ENCODE measurements at places on chromosomes 7 and 10. TPM values are rescaled to one million over a fixed set of nuclear protein-coding genes. Genes with fewer than 3 reads are reported as not detected.
A peak's percentile ranks its signal among the peaks of the same experiment; 100 is the strongest.

The ZNF853 gene
- 0.20 TPM for total RNA-seq

GRCh38 chr10:122042836-122043235 lies 53.9 kb downstream of the TACC2 start:
- H3K4me1 ChIP-seq: no peaks in the 10 kb centered on the region
- no peaks in the 10 kb centered on the region for H3K36me3 ChIP-seq
- no peak overlapping the region for H3K4me3 ChIP-seq
- H3K27me3 ChIP-seq: no peaks in the 10 kb centered on the region
- no peak overlapping the region for H3K27ac ChIP-seq

DNA sequence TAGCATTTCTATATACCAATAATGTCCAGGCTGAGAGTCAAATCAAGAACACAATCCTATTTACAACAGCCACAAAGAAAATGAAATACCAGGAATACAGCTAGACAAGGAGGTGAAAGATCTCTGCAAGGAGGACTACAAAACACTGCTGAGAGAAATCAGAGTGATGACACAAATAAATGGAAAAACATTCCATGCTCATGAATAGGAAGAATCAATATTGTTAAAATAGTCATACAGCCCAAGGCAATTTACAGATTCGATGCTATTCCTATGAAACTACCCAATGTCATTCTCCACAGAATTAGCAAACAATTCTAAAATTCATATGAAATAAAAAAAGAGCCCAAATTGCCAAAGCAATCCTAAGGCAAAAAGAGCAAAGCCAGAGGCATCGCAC lies 116.8 kb upstream of the ZNF32 start:
- H3K36me3 ChIP-seq: no peaks in the 10 kb centered on the region
- H3K27ac ChIP-seq: no peak overlapping the region
- H3K27me3 ChIP-seq: no peaks in the 10 kb centered on the region
- DNase-seq: no peak

The TMEM130 gene
- total RNA-seq: not detected

- no peaks in the 10 kb centered on the region for H3K4me1 ChIP-seq
- DNase-seq: no peak
- no peak overlapping the region for H3K27ac ChIP-seq
- no peak overlapping the region for H3K4me3 ChIP-seq
- H3K36me3 ChIP-seq: no peaks in the 10 kb centered on the region
- H3K27me3 ChIP-seq: no peaks in the 10 kb centered on the region
Measured at GRCh38 chr7:27110186-27111031, 7.9 kb upstream of the HOXA2 start.

- no peaks in the 10 kb centered on the region for H3K27me3 ChIP-seq
- H3K4me3 ChIP-seq: no peak overlapping the region
- H3K27ac ChIP-seq: no peak overlapping the region
- DNase-seq: no peak
- H3K36me3 ChIP-seq: no peaks in the 10 kb centered on the region
Measured at GRCh38 chr10:6977398-6978186, 397.5 kb upstream of the PRKCQ start.

DNA sequence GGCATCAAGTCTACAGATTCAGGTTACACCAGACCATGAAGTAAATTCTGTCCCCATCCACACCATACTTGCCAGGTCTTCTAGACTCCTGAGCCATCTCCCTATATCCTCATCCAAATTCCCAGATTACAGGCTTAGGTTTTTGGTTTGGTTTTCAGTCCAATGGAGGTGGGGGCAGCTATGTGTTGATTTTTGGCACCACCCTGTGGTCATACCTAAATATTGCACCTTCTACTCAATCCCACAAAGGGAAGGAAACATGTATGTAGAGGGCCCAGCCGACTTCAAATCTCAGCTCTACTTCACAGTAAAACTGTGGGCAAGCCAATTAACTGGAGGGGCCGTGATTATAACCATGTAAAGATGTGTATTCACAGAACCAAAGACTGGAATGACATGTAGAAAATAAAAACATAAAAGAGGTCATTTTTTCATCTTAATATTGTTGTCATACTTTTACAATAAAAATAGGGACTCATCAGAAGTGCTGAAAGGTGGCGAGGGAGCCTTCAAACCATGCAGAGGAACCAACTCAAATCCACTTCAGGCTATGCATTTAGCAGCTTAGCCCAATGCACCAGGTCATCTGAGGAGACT lies 19.8 kb downstream of the ERCC6 start:
- no peak overlapping the region for H3K27ac ChIP-seq
- no peaks in the 10 kb centered on the region for H3K27me3 ChIP-seq
- no peak for DNase-seq

DNA sequence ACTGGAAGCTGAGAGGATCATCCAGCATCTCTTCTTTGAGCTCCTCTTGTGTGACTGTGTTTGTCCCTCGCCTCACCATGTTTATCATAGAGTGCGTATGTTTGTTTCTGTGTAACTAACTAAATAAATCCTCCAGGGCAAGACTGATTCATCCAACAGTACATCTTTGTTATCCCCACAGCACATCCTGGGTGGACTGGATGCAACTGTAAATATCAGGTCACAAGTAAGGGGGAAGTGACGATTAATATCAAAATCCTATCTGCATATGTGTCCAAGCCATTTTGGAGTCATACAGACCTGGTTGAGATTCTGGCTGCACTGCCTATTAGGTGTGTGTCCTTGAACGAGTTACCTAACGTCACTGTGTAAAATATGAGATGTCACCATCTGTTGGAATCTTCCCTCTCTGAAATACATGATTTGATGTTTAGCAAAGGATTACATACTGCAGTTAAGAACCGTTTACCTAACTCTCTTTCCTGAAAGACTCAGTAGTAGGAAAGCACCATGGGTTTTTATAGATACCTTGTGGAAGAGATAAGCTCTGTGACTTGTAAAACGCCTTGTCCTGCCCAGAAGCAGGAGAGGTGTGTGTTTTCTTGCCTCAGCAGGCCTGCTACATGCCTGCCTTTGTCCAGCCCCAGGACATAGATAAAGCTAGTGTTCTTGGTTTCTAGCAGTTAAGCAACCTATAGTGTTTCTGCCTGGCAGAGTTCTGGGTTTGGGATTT lies 25.8 kb downstream of the WBP1L start:
- DNase-seq: no peak
- H3K27ac ChIP-seq: peak overlapping the region; percentile 38
- no peaks in the 10 kb centered on the region for H3K36me3 ChIP-seq

- no peaks in the 10 kb centered on the region for H3K27me3 ChIP-seq
- no peaks in the 10 kb centered on the region for H3K36me3 ChIP-seq
- no peak for DNase-seq
Measured at GRCh38 chr7:153190986-153191385, 431.4 kb downstream of the ACTR3B start.

DNA sequence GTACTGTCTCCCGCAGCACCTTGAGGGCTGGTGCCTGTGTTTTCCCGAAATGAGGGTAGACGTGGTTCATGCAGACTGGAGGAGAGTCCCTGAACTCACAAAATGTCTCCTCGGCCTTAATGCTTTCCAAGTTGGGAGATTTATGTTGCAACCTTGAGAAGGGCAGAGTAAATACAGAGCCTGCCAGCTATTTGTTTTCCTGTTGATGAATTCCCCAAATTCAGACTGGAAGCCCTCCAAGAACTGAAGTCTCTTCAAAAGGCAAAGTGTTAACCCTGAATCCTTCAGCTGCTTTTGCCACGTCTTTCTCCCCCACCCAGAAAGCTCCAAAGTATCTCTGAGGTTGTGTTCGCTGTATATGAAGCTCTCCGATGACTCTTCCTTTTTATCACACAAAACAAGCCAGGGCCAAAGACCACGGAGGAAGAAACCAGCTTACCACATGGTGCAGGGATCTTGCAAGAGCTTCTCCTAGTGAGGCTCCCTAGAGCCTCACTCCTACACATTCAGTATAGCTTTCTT lies 254.7 kb upstream of the NFE2L3 start:
- H3K27me3 ChIP-seq: no peaks in the 10 kb centered on the region
- DNase-seq: no peak
- no peak overlapping the region for H3K27ac ChIP-seq
- H3K4me1 ChIP-seq: no peaks in the 10 kb centered on the region
- no peaks in the 10 kb centered on the region for H3K36me3 ChIP-seq
- H3K4me3 ChIP-seq: no peak overlapping the region

The MRLN gene
- total RNA-seq: not detected

GRCh38 chr7:5388905-5389433 lies 34.7 kb downstream of the TNRC18 start:
- peaks cover 45% of the 10 kb centered on the region for H3K36me3 ChIP-seq
- H3K27ac ChIP-seq: no peak overlapping the region
- no peak overlapping the region for H3K4me3 ChIP-seq
- H3K27me3 ChIP-seq: no peaks in the 10 kb centered on the region
- no peaks in the 10 kb centered on the region for H3K4me1 ChIP-seq

The DGKI gene
- 0.06 TPM for total RNA-seq

GRCh38 chr7:132436121-132436520 lies 140.1 kb downstream of the PLXNA4 start:
- H3K4me1 ChIP-seq: no peaks in the 10 kb centered on the region
- DNase-seq: no peak
- H3K4me3 ChIP-seq: no peak overlapping the region
- H3K27ac ChIP-seq: no peak overlapping the region
- no peaks in the 10 kb centered on the region for H3K27me3 ChIP-seq
- no peaks in the 10 kb centered on the region for H3K36me3 ChIP-seq

DNA sequence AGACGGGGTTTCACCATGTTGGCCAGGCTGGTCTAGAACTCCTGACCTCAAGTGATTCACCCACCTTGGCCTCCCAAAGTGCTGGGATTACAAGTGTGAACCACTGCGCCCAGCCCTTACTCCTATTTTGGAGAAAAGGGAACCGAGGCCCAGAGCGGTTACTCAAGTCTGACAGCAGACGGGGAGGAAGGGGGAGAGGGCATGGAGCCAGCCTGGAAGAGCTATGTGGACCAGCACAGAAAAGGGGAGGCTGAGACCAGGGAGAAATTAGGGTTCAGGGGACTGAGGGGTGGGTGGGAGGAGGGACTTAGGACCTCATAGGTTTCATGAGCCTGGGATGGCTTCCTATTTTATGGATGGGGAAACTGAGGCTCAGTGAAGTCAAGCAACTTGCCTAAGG lies 1.5 kb downstream of the SFRP5 start:
- DNase-seq: no peak
- no peak overlapping the region for H3K27ac ChIP-seq
- H3K27me3 ChIP-seq: no peaks in the 10 kb centered on the region
- H3K4me3 ChIP-seq: no peak overlapping the region
- H3K4me1 ChIP-seq: peaks cover 5% of the 10 kb centered on the region
- no peaks in the 10 kb centered on the region for H3K36me3 ChIP-seq

DNA sequence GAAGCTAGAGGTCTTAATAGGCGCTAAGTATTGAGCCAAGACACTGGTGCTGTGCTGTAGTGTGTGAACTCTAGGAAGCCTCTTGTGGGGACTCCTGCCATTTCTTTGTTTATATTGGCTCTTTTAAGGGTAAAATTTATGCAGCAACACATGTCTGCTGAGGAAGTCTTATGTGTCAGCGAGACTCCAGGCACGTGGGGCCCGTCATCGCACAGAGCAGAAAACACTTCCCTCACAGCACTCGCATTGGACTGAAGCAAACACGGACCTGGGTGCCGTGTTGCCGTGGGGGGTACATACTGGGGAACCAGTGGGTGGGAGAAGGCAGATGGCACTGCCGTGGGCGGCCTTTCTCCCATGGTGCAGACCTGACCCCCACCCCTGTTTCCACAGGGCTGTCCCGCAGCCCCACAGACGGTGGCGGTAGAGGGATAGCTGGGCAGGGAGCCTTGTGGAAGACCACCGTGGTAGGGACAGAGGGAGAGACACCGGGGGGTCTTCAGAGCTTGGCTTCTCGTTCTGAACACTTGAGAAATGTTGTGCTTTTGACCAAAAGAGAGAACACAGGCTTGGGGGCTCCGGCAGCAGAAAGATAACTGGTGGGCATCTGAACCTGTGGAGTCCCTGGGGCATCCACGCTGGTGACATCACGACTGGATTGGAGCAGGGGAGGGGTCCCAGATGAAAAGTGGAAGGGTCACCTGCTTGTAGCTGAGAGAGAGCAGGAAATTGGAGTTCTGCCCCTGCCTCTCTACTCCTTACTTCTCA lies 284.7 kb upstream of the SHH start:
- no peaks in the 10 kb centered on the region for H3K27me3 ChIP-seq
- H3K4me1 ChIP-seq: no peaks in the 10 kb centered on the region
- H3K27ac ChIP-seq: no peak overlapping the region

The ADCYAP1R1 gene
- total RNA-seq: 0.05 TPM

The GIMAP5 gene
- total RNA-seq: 9.8 TPM

DNA sequence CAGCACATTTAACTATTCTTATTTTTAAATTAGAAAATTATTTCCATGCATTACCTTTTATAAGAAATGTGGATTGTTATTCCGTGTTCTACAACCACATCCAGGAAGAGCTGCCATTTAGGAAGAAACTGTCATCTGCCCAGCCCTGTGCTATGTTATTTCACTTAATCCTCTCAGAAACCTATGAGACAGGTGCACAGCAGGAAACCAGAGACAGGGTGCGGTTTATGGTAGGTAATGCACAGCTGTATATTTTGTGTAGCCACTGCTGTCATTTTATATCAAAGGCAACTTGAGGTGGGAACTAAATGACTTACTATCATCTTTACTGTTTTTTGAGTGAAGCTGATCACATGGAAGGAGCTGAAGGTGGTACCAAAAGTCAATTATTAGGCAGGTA lies 232.3 kb downstream of the MAGI2 start:
- H3K4me3 ChIP-seq: no peak overlapping the region
- H3K27ac ChIP-seq: no peak overlapping the region
- no peaks in the 10 kb centered on the region for H3K27me3 ChIP-seq
- H3K4me1 ChIP-seq: no peaks in the 10 kb centered on the region

DNA sequence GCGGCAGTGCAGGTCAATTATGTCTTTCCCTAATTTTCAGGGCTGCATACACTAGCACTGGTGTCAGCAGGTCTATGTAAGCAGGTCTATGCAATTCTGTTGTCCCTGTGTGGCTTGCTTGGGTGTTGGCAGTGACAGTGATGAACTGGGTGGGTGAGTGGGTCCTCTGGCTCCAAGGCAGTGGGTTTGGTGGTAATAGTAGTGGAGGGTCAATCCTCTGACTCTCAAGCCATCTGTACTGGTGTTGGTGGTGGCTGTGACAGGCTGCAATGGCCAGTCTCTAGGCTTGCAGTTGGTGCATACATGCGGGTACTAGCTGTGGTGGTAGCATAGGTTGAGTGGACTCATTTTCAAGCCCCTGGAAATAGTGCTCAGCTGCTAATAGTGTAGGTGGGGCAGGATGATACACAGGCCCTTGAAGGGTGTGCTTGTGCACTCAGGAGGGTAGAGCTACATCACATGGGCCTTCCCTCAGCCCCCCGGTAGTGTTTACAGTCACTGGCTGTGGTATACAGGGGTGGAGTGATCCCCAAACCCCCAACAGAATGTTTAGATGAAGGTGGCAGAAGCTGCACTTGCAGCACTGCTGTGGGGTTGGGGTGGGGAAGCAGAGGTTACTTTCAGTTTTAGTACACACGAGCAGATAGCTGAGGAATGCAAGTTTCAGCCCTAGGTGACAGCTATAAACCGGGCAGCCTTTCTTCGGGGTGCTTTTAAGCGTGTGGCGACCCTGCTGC lies 331.3 kb downstream of the PCDH15 start:
- no peak overlapping the region for H3K27ac ChIP-seq
- no peaks in the 10 kb centered on the region for H3K4me1 ChIP-seq
- no peaks in the 10 kb centered on the region for H3K36me3 ChIP-seq
- no peak for DNase-seq
- no peaks in the 10 kb centered on the region for H3K27me3 ChIP-seq

The C7orf33 gene
- not detected for total RNA-seq

The SPAM1 gene
- total RNA-seq: not detected
